ENCODE measurements at places on chromosomes 11 and 22. TPM values are rescaled to one million over a fixed set of nuclear protein-coding genes. Genes with fewer than 3 reads are reported as not detected.

GRCh38 chr11:13260201-13260962 is 17.2 kb upstream of the BMAL1 start:
- DNase-seq = no peak

DNA sequence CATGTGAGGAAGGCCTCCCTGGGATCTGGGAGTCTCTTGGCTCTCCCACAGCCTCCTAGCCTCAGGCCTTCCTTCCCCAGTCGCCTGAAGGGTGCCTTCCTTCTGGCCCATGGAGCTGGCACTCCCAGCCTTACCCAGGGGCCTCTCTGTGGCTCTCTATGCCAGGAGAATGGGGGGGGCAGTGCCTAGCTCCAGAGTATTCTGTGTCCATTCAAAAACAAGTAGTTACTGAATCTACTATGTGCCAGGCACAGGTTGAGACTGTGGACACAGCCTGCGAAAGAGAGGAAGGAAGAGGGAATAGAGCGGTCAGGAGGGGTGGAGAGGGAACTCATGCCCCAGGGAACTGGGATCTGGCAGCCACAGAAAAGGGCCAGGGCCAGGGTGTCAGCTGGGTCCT is 2.7 kb upstream of the PLA2G3 start:
- DNase-seq = no peak

GRCh38 chr11:112363527-112363926 is 102.9 kb upstream of the PLET1 start:
- no peak for DNase-seq

- no peak for DNase-seq
Observed at GRCh38 chr11:126483621-126484195, 128.2 kb downstream of the ST3GAL4 start.

GRCh38 chr11:64081745-64082442 is 46.2 kb downstream of the FLRT1 start:
- no peak for DNase-seq

GRCh38 chr11:43576320-43576802 is 104.2 kb upstream of the HSD17B12 start:
- no peak for DNase-seq

- DNase-seq = no peak
Observed at GRCh38 chr11:43268786-43269185, 43.0 kb upstream of the API5 start.

- DNase-seq = no peak
Observed at GRCh38 chr11:103845331-103845730, 191.1 kb upstream of the DDI1 start.

DNA sequence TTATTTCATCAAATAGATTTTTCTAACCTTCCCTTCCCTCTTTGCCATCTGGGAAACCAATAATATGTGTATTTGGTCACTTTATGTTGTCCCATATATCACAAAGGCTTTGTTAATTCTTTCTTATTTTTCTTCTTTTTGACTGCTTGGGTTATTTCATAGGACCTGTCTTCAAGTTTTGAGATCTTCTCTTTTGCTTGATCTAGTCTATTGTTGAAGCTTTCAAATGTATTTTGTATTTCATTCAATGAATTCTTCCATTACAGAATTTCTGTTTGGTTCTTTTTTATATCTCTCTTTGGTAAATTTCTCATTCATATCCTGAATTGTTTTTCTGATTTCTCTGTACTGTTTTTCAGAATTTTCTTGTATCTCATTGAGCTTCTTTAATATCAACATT is 132.1 kb downstream of the FCHSD2 start:
- DNase-seq = no peak

DNA sequence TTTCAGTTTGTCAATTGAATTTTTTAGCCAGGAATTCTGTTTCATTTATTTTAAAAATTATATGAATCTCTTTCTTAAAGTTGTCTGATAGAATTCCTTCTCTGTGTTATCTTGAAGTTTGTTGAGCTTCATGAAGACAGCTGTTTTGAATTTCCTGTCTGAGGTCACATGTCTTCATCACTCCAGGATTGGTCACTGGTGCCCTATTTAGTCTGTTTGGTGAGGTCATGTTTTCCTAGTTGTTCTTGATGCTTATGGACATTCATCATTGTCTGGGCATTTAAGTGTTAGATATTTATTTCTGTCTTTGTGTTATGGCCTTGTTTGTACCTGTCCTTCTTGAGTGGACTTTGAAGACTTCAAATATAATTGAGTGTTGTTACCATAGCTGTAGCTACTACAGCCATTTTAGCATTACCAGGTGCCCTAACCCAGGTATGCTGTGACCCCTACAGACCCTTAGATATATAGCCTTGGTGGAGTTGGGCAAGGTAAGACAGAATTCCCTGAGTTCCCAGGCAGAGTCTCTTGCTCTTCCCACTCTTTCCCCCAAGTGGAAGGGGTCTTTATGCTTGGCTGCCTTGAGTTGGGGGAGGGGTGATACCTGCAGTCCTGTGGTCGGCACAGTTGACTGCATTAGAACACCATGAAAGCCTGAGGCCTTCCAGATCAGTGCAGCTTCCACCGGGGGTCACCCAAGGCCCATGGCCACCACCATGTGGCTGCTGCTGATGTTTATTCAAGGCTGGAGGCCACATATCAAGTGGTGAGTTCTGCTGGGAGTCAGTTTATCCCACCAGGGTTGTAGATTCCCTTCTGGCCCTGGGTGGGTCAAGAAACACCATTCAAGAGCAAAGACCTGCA is 229.6 kb downstream of the DYNC2H1 start:
- DNase-seq = no peak

GRCh38 chr22:20957102-20957682 is 9.9 kb upstream of the AIFM3 start:
- DNase-seq = peak; percentile 81

GRCh38 chr11:116637766-116638165 is 135.0 kb downstream of the BUD13 start:
- DNase-seq = no peak

The SYCE3 gene
- total RNA-seq = not detected

The BDNF gene
- not detected for total RNA-seq

The BRSK2 gene
- not detected for total RNA-seq

The GTSE1 gene
- total RNA-seq = 14.9 TPM

The SMTNL1 gene
- total RNA-seq = not detected

The BEST1 gene
- 1.2 TPM for total RNA-seq

The APOBEC3A gene
- not detected for total RNA-seq

The CPT1B gene
- total RNA-seq = 133 TPM

The MRGPRX2 gene
- total RNA-seq = not detected
